ENCODE measurements at places on chromosomes 2 and 18.

DNA sequence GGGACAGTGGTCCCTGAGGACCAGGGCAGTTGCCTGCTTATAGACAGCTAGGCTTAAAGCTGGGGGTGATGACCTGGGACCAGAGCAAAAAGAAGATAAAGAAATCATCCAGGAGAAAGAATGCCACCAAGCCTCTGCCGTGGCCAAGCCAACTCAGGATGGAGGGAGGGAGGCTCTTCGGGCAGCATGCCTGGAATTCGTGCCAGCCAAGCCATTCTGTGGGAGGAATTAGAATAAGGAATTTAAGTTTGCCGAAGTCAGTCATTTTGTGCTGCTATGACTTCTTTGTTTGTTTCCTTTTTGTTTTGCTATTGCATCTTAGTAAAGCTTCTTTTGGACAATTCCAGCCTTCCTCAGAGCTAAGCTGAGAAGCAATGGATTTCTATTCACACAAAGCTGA is 124.1 kb downstream of the EN1 start:
- DNase-seq = no peak

- DNase-seq = peak; percentile 36
Observed at GRCh38 chr2:64025741-64026140, 6.5 kb upstream of the VPS54 start.

DNA sequence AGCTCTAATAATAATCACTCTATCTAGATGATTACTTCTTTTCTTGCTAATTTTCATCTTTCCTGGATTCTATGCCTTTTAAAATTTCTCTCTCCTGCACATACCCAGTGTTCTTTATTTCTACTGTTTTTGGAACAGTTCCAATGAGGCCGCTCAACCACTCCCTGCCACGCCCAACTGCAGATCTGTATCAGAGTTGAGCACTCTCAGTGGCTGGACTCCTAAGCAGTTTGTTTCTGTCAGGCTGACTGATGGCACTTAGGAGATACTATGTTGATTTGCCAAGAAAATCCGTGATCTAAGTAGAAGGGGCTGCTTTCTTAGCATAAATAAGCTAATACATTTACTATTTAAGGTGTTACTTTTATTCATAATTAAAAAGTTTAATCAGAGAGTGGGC is 192.8 kb downstream of the ARHGAP15 start:
- no peak for DNase-seq

DNA sequence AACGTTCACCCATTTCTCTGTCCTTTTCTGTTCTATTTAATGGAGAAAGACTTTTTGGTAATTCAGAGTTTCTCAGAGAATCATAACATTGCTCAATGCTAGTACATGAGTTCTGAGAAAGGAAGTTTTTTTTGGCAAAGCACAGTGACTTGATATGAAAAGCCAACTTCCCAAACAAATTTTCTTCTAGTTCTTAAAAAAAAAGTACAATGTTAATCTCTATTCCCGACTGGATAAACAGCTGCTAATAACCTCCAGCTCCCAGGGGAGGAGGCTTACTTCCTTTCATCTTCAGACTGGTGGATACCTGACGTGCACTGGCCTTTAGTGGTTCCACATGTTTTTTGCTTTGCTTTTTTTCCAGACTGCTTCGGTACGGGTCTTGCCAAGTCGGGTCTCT is 284.6 kb upstream of the CCDC68 start:
- no peak for DNase-seq

DNA sequence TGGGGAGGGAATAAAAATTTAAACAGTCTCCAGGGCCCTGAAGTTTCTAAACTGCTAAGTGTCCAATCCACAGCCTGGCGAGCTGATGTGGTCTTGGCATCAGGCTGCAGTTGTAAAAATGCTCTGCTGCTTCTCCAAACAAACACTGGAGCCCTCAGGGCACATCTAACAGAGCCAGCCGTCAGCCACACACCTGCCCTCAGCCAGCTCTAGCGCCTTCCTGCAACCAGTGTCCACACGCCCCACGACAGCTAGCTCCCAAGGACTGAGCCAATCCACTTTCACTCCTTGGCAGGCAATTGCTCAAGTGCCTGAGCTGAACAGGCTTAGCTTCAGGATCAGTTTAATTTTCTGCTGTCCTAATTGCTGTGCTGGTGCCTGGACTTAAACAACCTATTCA is 446.4 kb upstream of the RAB12 start:
- DNase-seq = no peak

GRCh38 chr18:40606996-40607395 is 1348.0 kb upstream of the PIK3C3 start:
- DNase-seq = no peak

DNA sequence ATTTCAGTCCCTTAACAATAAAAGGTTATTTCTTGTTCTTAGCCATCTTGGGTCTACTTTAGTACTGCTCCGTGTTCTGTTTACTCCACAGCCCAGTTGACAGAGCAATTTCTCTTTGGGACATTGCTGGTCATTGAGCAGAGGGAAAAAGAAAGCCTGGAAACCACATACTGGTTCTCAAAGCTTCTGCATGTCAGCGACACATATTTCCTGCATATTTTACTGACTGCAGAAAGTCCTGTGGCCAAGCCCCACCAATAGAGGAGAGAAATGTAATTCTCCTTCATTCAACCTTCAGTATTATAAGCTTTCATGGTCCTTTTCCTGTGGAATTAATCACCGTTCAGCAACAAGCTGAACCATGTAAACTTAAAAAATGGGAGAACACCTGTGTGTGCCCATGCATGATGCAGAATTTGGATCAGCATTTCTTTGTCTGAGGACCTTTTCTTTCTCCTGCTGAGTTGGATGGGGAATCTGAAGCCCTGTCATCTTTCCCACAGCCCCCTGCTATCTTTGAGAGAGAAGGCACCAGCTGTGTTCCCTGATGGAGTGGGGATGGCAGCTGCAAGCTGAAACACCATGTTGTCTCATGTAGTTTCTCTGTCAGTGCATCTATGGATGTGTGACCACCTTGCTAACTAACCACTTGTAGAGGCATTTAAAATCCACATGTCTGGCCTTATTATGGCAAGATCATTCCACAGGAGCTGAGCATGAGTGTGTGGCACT is 431.6 kb downstream of the MEIS1 start:
- DNase-seq = no peak

- peak; percentile 72 for DNase-seq
Observed at GRCh38 chr2:48343571-48344440, 186.1 kb upstream of the STON1 start.

GRCh38 chr2:167843217-167843616 is 404.2 kb downstream of the STK39 start:
- no peak for DNase-seq

DNA sequence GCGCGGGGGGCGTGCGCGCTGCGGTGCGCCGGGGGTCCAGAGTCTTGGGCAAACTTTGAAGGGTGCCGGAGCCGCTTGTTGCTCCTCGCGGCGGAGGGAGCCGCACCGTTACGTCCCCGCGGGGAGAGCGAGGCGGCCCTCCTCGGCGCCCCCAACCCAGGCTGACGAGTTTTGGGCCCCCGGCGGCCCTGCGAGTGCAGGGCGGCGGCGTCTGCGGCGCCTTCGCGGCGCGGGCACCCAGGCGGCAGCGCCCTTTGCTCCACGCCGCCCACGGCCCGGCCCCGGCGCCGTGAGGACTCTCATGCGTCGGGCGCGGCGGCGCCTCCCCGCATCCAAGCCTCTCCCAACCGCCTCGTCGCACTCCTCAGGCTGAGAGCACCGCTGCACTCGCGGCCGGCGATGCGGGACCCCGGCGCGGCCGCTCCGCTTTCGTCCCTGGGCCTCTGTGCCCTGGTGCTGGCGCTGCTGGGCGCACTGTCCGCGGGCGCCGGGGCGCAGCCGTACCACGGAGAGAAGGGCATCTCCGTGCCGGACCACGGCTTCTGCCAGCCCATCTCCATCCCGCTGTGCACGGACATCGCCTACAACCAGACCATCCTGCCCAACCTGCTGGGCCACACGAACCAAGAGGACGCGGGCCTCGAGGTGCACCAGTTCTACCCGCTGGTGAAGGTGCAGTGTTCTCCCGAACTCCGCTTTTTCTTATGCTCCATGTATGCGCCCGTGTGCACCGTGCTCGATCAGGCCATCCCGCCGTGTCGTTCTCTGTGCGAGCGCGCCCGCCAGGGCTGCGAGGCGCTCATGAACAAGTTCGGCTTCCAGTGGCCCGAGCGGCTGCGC is 814 bp downstream of the FZD7 start:
- peak; percentile 22 for DNase-seq

GRCh38 chr2:173148520-173148919 is 72.9 kb downstream of the MAP3K20 start:
- DNase-seq = no peak

DNA sequence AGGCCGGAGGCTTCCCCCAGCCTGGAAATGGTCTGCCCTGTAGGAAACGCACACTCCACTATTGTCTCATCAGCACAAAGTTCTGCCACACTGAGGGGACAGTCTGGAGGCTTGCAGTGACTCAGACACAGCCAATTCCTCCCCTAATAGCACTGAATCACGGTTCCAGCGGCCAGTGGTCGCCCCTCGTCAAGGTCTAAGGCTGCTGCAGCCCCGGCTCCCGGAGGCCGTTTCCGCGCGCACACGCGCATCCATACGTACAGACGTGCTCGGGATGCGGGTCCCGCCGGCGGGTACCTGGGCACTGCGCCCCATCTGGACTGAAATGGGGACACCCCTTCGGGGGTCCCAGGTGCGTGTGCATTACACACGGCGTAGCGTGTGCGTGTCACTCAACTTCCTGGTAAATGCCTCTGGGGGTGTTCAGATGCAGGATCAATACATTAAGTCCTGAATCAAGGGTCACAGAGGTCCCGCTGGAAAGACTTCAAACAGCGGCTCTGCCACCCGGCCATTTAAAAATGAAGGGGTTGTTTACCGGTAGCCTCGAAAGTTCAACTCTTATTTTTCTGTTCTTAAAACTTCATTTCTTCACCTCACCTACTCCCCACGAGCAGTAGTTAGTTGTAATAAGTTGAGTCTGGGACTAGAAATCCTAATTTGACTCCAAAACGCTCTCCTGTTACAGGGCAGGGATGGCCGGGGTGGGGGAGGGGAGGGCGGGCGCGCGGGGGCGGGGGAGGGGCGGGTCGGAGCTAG is 572 bp upstream of the ZNF516 start:
- DNase-seq = peak; percentile 37

DNA sequence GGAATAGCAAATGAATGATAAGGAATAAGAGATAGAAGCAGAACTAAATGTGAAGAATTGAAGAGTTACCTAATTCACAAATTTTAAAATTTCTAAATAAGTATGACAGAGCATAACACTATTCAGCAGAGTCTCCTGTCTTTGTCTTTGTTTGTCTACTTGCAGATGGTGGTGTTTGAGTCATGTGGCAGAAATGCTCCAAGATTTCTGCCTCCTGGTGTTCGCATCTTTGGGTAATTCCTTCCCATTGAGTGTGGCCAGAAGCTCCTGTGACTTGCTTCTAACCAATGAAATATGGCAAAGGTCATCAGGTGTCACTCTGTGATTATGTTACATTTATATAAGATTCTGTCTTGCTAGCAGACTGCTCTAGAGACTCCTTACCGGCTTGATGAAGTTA is 45.6 kb upstream of the GALNT3 start:
- no peak for DNase-seq

All from CD4-positive, alpha-beta T cell treated with Interleukin-21 for 1 hour (primary cell).